Left hindlimb (tissue), 1 donor: ENCODE measurements at places on chromosomes 13 and 19.

GRCh38 chr13:98978280-98978679, 416 bp upstream of the DOCK9 start:
- no peak for DNase-seq

DNA sequence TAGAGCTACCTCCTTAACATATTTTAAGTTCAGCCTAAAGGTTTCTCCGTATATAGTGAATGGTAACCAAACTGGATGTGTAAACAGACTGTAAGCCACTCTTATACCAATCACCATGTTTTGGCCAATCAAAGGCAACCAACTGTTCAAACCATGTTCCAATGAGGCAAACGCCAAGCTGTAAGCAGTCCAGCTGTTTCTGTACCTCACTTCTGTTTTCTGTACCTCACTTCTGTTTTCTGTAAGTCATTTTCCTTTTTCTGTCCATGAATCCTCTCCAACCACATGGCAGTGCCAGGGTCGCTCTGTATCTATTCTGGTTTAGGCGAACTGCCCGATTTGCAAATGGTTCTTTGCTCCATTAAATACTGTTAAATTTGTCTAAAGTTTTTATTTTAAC, 24.4 kb downstream of the COMMD6 start:
- DNase-seq = no peak

DNA sequence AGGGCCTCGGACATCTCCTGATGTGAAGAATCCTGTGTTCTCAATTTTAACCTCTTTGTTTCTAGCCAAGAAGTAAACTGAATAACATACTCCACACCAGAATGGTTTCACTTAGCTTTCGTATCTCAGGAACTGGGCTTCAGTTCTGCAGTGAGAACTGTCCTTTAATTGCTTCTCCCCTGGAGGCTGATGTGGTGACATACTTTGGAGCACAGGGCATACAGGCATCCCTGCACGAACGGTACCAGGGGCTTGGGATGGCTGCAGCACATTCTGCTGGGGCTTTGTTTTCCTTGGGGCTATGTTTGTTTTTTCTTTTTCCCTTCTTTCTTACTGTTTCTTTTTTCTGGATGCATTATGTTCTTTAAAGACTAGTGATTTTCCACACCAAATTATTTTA, 230.5 kb downstream of the TM9SF2 start:
- DNase-seq = no peak

GRCh38 chr13:51856027-51856736, 5.6 kb upstream of the CCDC70 start:
- no peak for DNase-seq

DNA sequence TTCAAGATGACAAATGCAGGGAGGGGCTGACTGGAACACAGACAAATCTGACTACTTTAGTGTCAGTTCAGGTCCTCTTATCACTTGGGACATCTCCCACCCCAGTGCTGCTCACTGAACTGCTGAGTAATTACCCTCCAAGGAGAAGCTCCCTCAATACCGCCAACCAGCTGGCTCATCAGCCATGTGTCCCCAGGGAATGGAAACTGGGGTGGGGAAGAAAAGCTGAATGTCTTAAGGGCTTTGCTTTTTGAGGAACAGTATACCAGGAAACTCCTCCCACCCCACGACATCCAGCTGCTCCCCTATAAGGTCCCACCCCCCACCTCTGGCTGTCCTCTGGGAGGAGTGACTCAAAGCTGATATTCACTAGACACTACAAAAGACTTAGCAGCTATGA, 2.0 kb downstream of the ZNF823 start:
- peak; percentile 37 for DNase-seq
